ENCODE measurements at places on chromosomes 5 and 9.

- peak; percentile 21 for DNase-seq
These were observed 17.9 kb upstream of the ZSWIM6 start for GRCh38 chr5:61313960-61314681.

DNA sequence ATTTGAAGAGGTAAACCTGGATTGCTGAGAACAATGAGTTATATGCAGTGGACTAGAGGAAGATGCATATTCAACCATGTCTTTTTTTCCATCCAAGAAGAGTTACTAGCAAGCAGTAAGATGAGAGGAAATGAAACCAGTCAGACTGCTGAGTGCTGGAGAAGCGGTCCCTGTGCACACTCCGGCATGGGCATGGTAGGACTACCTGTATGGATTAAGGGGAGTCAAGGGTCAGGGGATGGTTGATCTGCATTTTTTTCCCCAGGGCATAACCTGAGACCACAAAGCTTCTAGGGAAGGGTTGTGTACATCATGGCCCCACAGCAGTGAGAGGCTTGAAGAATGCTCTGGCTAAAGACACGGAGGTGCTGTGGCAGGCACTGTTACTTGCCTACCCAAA, 76.6 kb upstream of the ZNF169 start:
- DNase-seq = no peak

DNA sequence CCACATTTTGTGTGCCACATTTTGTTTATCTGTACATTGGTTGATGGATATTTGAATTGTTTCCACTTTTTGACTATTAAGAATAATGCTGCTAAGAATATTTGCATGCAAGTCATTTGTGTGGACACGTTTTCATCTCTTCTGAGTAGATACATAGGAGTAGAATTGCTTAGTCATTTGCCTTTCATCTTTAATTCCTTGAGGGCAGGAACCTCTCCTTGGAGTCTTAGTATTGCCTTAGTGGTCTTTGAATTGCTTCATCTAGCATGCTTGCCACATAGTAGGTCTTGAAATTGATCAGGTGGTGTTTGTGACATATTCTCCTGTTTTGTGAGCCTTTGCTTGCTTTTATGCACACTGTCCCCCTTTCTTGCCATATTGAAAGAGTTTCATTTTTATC, 128.5 kb downstream of the NR3C1 start:
- DNase-seq = no peak

- peak; percentile 96 for DNase-seq
These were observed 232.1 kb downstream of the ENC1 start for GRCh38 chr5:74408150-74409043.

DNA sequence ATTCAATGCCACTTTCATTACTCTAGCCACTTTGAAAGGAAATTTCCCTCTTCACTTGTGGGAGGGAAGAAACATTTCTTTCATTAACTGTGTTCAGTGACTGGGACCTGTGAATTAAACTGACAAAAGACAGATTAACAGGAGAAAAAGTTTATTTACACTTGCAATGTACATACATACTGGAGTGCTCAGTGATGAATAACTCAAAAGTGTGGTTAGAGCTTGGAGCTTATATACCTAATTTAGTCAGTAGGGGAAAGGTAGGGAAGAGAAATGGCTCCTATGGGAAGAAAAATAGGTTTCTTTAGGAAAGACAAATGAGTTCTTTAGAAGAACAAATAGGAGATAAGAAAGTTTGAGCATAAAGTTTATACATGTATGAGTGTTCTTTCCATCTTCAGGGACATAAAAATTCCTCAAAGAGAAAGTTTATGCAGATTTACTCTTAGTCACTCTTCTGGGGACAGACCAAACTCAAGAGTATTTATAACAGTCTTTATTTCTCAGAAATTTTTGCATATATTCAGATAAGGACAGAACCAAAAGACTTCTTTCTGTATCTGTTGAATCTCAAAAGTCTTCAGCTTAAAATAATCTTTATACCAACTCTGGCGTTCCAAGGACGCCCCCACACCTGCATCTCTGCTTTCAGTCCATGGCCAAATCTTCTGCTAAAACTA, 120.0 kb upstream of the RAI14 start:
- DNase-seq = peak; percentile 25

GRCh38 chr5:171924493-171925122, 81.8 kb downstream of the FBXW11 start:
- DNase-seq = peak; percentile 14

- peak; percentile 13 for DNase-seq
These were observed 116.3 kb upstream of the SLC25A48 start for GRCh38 chr5:135718151-135718550.

DNA sequence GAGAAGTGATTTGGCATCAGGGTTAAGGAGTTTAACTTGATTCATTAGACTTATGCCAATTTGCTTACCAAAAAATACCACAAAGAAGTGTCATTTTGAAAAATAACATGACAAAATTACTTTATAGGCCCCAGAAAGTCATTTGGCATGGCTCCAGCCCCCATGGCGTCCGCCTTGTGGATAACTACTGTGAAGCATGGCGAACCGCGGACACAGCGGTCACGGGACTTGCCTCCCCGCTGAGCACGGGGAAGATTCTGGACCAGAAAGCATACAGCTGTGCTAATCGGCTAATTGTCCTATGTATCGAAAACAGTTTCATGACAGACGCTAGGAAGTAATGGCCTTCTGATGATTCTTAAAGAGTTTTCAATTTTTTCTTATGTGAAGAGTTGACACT, 35.4 kb upstream of the TGFBR1 start:
- DNase-seq = no peak

DNA sequence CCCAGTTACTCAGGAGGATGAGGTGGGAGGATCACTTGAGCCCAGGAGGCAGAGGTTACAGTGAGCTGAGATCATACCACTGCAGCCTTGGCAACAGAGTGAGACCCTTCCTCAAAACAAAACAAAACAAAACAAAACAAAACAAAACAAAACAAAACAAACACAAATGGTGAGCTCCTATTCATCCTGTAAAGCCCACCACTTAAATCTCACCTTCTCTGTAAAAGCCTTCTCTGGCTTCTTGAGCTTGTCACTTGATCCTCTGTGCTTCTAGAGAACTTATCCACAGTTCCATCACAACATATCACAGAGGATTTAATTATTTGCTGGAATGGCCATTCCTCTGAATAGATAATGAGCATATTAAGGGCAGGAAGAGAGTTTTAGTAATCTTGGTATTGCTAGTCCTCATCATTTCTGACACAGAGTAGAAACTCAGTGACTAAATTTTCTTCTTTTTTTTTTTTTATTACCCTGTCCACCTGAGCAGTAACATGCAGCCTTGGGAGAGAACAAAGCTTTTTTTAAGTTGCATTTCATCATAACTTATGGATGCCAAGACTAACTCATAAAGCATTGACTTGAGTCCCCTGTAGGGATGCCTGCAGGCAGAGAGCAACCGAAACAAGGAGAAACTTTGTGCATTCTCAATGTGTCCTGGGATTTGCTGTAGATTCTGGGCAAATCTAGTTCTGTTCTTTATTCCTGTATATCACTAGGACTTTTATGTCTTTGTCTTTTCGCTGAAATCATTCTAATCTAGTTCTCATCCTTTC, 13.0 kb upstream of the HSPA9 start:
- no peak for DNase-seq

DNA sequence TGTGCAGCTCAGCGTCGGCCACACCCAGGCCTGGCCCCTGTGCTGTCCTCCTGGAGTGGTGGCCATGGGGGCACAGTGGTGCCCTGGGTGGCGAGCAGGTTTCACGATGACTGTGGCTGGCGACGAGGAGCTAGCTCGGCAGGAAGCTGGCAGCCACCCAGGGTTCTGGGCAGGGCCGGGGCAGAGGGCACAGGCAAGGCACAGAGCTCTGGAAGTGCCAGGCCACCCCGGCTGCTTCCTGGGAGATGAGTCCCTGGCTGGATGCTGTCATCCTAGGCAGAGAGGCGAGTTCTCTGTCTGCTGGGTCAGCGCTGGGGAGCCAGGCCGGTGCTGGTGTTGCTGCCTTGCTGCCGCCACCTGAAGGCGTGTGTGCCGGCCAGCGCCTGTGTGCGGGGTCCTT, 51.7 kb downstream of the RXRA start:
- DNase-seq = no peak

DNA sequence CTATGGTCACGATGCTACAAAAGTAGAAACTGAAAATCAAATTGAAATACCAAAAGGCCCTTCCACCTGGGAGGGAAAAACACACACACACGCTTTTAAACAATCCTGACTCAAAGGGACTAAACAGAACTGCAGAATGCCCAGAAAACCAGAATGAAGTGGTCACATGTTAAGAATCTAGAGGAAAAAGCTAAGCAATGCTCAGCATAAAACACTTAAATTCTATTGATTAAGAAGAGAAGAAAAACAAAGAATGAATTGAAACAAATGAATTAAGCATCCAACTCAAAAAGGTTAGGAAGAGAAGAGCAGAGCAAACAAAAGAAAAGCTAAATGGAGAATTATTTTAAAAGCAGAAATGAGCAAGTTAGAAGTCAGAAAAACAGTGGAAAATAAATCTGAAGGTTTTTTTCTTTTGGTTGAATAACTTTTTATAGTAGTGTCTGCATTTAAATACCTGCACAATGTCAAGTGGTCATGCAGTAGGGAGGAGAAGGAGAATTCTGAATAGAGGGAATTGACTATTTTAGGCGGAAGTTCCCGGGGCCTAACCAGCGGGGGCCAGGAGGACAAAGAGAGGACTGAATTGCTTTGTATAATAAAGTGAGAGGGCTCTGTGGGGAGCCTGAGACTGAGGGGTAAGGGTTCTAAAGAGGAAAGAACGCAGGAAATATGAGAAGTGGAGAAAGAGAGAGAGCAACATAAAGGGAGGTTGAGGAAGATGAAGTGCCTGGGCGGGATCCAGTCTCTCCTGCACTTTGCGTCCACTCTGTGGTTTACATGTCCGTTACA, 146.8 kb downstream of the ATPSCKMT start:
- DNase-seq = no peak

DNA sequence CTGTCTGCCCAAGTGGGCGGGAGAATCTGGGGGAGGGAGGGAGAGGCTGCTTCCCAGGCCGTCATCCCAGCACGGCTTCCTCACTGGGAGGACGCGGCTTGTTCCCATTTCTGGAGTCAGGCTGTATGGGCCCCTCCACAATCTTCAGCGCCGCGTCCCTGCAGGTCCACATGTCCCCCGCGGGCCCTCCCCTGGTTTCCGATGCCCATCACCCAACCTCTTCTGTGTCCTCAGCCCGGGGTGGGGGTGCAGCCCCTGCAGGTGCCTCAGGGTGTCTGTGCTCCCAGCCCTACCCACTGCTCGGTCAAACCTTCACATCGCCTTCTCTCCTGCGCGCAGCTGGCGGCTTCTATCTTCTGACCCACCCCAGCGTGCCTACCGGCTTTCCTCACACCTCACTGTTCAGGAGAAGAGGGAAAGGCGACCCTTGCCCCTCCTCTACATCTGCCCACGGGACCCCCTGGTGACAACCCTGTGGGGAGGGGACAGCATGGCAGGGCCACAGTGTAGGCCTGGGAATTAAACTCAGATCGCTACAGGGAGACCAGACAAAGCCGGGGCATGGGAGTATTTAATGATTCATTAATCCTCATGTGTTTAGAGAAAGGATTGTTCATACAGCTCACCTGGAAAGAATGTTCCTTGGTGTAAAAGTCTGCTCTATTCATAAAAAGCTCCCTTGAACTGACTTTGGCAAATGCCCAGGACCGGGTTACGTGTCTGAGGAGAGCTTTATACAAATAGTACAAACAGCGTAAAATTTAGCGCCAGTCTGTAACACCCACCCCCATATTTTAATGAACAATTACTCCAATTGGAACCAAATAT, 145.1 kb downstream of the IRX1 start:
- no peak for DNase-seq

- DNase-seq = peak; percentile 22
These were observed 88.9 kb upstream of the MRPS30 start for GRCh38 chr5:44719856-44720255.

GRCh38 chr5:180381428-180381827, 28.3 kb upstream of the GFPT2 start:
- no peak for DNase-seq

DNA sequence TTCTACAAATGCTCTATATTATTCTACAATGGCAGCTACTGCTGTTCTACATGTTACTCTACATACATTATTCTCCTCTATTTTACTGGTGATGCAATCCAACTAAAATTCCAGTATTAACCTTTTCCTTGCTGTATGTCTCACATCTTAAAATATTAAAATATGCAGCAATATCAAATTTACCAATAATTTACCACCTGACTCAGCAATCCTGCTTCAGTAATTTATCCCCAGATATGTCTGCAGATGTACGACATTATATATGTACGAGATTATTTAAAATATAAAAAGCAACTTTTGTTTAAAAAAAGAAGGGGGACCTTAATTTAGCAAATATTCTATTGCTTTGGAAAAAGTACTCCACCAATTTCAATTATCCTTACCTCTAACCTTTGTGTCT, 11.6 kb downstream of the KIF3A start:
- no peak for DNase-seq

- DNase-seq = no peak
These were observed 106.7 kb upstream of the SH3GL2 start for GRCh38 chr9:17472126-17472525.

- no peak for DNase-seq
These were observed 121.5 kb upstream of the RAI14 start for GRCh38 chr5:34534523-34535103.

DNA sequence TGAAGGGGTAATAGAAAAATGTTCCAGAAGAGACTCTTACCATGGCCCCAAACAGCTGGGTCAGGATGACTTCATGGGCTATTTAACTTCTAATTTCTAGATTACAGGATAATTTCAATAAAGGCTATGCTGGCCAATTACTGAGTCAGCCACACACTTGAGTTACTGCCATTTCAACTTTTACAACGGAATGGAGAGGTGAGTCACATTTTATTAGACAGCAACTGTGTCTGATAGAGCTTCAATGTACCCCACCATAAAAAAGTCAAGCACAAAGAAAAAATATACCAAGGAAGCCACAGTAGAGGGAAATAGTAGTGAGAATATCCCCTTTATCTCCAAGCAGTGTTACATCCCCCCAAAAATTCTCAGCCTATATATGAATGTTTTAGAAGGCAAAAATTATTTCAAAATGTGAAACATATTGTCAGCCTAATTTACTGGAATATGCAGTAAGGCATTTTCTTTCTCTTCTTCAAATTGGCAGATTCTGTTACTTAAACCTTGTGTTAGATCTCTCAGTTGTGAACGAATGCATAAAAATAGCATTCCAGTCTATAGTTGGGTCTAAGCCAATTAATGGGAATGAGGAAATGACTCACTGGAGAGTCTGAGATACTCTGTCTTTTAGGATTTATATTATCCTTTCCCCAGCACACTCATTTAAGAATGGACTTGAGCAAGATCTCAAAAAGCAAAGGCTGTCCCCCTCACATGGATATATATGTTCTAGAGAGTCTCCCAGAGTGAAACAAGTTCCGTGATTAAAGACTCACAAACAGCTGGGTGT, 47.1 kb upstream of the RAI14 start:
- DNase-seq = peak; percentile 22

DNA sequence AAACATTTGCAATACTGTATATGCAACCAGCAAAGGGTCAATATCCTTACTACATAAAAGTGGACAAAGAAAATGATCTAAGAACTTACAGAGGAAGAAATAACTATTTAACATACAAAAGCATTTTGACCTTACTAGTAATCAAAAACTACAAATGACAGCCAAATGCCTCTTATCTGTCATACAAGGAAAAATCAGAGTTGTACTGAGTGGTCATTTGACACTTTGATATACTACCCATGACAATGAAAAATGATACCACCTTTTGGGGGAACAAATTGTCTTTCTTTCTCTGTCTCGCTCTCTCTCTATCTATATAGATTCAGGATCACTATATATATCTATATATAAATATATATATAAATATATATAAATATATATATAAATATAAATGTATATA, 50.4 kb upstream of the ZSWIM6 start:
- DNase-seq = no peak

All from DMS53 (cell line).